Activated T-cell treated with anti-CD3 and anti-CD28 coated beads for 4 hours (primary cell): ENCODE measurements at places on chromosomes 6 and 20.

GRCh38 chr6:54719131-54719530 lies 127.4 kb upstream of the FAM83B start:
- no peak for DNase-seq

GRCh38 chr6:160173806-160174527 lies 52.4 kb downstream of the SLC22A1 start:
- no peak for DNase-seq

DNA sequence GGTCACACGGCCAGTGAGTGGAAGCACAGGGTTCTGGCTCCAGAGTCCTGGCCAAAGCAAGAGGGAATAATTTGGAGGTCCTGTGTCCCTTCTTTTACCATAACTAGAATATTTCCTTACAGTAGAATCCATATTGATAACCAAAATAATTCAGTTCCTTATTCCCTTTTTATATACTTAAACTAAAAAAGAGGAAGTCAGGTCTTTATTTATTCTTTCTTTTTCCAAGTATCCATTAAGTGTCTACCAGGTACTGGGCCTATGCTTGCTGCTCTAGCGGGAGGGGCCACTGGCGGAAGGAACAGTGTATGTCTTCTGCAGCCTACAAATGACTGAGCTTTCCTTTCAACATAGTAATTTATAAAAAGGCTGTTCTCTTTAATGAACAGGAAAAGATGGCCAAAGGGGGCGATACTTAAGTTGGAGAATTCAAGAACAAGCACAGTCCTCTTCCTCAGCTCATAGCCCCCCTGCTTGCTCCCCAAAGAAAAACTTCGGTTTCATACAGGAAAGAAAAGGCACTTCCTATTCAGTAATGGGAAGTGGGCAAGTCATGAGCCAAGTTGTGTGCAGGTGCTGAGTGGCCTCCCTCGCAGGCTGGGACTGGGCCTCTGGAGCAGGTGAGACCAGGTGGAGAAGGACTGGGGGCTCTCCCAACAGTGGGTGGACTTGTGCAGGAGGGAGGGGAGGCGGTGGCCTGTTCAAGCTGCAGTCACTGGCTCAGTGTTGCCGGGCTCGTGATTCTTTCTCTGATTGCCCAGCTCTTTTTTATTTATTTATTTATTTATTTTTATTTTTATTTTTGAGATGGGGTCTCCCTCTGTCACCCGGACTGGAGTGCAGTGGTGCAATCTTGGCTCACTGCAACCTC lies 110.9 kb downstream of the ARMC2 start:
- no peak for DNase-seq

DNA sequence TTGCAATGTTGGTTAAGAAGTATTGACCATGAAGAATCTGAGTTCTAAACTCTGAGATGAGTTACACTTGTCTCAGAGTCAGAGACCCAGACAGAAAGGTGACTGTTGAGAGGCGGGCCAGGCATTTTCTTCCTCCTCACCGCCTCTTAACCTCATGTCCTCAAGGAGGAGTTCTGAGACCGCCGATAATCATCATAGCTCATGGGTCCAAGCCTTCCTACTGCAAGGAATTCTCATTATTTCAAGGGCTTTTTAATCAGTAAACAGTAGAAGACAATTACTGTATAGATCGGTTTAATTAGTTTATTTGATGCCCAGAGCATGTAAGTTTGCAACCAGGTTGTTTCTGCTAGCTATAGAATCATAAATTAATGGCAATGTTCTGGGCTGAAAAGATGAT lies 382.4 kb upstream of the MMS22L start:
- DNase-seq = no peak

GRCh38 chr6:89993411-89993810 lies 99.1 kb downstream of the GJA10 start:
- no peak for DNase-seq

GRCh38 chr6:90463359-90463758 lies 123.5 kb downstream of the MAP3K7 start:
- DNase-seq = no peak

GRCh38 chr6:11497881-11498280 lies 39.7 kb upstream of the TMEM170B start:
- no peak for DNase-seq

DNA sequence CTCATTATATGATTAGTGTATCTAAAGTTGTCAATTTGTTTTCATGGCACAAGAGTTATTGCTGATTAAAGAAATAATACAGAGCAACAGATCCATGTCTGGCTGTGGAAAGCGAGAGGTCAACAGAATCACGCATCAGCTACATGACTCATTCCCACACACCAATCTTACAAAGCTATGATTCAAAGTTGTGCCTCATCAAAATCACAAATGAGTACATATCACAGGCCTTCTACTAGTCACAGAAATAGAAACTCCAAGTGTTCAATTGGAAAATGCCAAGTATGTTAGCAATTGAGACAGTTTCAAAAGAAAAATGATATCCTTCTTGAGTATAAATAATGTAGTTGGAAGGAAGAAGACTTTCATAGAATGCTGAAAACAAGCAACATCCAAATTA lies 57.8 kb upstream of the NKAIN2 start:
- no peak for DNase-seq

- DNase-seq = no peak
Measured at GRCh38 chr6:31819871-31820299, 4.5 kb downstream of the HSPA1A start.

GRCh38 chr6:108565091-108565766 lies 4.5 kb downstream of the FOXO3 start:
- DNase-seq = no peak

GRCh38 chr6:90445533-90446108 lies 141.3 kb downstream of the MAP3K7 start:
- no peak for DNase-seq

DNA sequence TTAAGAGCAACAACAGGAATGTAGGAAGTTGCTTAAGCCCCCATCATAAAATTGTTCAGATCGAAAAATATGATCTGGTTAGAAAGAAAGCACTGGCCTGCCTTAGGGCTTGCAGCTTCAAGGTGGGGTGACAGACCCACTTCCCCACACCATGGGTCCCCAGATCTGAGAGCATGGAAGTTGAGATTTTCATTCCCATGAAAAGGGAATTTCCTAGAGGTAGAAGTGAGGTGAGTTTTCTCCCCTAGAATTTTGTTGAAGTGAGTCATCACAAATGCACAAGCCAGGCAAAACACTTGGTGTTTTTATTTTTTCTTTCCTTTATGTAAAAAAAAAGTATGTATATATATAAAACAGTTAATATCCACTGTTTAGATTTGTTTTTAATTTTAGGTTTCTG lies 213.6 kb upstream of the SUPT3H start:
- no peak for DNase-seq

GRCh38 chr20:1711266-1711665 lies 53.7 kb upstream of the SIRPG start:
- DNase-seq = no peak

GRCh38 chr20:14470977-14471661 lies 133.7 kb upstream of the FLRT3 start:
- no peak for DNase-seq

- no peak for DNase-seq
Measured at GRCh38 chr20:25042531-25043498, 15.1 kb downstream of the ACSS1 start.

DNA sequence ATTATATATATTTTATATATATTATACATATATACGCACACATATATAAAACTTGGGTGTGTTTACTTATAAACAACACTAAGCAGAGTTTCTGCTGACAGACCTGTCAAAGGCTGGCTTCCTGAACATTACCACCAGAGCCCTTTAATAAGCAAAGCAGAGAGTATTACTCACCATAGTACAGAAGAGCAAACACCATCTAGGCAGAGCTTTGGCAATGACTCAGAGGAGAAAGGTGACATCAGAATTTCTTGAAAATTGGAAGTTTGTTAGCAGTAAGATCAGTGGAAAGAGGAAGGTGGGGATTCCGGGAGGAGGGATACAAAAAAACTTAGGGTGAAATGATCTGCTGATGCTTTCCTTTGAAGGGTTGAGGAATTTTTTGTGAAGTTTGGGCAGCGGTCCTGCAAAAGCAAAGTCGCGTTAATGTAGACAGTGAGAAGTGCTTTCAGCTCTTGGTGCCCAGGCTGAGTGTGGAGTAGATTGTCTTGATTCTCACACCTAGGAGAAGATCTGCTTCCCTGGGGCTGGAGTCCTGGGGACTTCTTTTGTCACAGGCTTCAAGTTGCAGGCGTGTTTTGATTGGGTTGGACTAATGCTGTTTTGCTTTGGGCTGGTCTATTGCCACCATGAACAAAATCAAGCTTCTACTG lies 109.6 kb upstream of the BACH2 start:
- no peak for DNase-seq
